ENCODE measurements at places on chromosomes 13 and 19. TPM values are rescaled to one million over a fixed set of nuclear protein-coding genes. Genes with fewer than 3 reads are reported as not detected.
A peak's percentile ranks its signal among the peaks of the same experiment; 100 is the strongest.

GPR12 gene
- total RNA-seq: not detected

SAE1 gene
- 143 TPM for total RNA-seq

CACNA1A gene
- total RNA-seq: 0.25 TPM

CRX gene
- not detected for total RNA-seq

LYPD3 gene
- total RNA-seq: 3.1 TPM

RFPL4A gene
- total RNA-seq: not detected

PSG11 gene
- total RNA-seq: not detected

ACP7 gene
- not detected for total RNA-seq

UBE2L5 gene
- total RNA-seq: not detected

FGF22 gene
- total RNA-seq: not detected

DNA sequence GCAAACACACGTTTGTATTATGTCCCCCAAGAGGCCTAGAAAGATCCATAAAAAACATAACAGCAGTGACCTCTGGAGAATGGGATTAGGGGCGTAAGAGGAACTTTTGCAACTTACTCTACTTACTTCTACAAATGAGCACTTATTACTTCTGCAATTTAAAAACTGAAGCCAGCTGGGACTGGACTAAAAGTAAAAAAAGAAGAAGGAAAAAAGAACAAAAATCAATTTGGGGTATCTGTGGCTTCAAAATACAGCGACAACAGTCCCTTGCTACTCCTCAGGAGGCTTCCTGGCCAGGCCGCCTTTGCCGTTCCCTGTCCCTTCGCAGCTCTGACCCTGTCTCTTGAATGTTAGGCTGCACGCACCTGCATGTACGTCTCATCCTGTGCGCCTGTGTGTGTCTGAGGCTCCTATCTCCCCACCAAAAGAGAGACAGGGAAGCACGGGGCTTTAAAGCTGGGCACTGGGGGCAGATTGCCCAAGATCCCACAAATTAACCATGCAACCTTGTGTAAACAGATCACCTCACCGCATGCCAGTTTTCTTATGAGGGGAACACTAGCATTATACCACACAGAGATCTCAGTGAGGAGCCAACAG lies 12.1 kb upstream of the FKRP start:
- H3K36me3 ChIP-seq: peaks cover 31% of the 10 kb centered on the region
- H3K27ac ChIP-seq: no peak overlapping the region
- no peaks in the 10 kb centered on the region for H3K27me3 ChIP-seq
- no peak overlapping the region for H3K4me3 ChIP-seq
- H3K4me1 ChIP-seq: peaks cover 17% of the 10 kb centered on the region

GRCh38 chr13:31111136-31111535 lies 50.6 kb downstream of the HSPH1 start:
- H3K4me3 ChIP-seq: no peak overlapping the region
- DNase-seq: no peak
- H3K4me1 ChIP-seq: no peaks in the 10 kb centered on the region
- no peaks in the 10 kb centered on the region for H3K27me3 ChIP-seq

- no peaks in the 10 kb centered on the region for H3K4me1 ChIP-seq
- H3K4me3 ChIP-seq: no peak overlapping the region
- H3K27ac ChIP-seq: no peak overlapping the region
- H3K27me3 ChIP-seq: no peaks in the 10 kb centered on the region
- no peaks in the 10 kb centered on the region for H3K36me3 ChIP-seq
- no peak for DNase-seq
These were observed 22.6 kb downstream of the MCF2L start for GRCh38 chr13:112991609-112992008.

- H3K4me1 ChIP-seq: peaks cover 13% of the 10 kb centered on the region
- no peak for DNase-seq
- H3K27ac ChIP-seq: no peak overlapping the region
- no peak overlapping the region for H3K4me3 ChIP-seq
- H3K36me3 ChIP-seq: peaks cover 3% of the 10 kb centered on the region
- H3K27me3 ChIP-seq: no peaks in the 10 kb centered on the region
These were observed 3.5 kb upstream of the TLE5 start for GRCh38 chr19:3065675-3066357.

DNA sequence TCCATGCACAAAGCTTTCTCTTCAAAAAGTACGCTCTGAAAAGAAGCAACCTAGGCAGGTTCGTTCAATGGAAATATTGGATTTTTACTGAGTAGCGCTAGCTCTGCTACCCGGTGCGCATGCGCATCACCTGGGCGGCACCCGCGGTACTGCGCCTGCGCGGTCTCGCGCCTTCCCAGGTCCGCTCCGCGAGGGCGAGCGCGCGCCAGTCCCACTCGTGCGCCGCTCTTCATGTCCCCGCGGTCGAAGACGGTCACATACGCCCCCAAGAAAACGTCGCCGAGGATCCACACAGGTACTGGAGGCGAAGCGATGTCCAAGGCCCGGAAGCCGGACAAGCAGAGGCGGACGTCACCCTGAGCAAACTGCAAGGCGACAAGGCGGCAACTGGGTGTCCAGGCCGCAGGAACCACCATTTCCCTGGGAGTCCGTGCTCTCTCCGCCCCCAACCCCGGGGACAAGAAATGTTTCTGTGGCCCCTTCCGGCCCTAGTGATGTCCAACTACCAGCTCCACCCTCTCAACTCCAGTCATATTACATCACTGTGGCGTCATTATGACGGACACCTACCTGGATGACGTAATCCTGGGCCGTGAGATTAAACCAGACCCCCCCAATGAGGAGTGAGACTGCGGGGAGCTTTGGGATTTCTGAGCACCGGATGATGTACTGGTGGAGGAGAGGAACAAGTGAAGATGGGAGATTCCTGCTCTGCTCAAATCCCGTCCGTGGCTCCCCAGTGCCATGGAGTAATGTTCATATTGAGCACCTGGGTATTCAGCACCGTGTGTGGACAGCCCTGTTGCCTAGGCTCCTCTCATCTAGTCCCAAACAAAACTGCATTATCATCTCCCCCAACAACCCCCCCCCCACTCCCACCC lies 4.8 kb upstream of the KCNC3 start:
- peak overlapping the region; percentile 75 for H3K4me3 ChIP-seq
- H3K36me3 ChIP-seq: peaks cover 16% of the 10 kb centered on the region
- H3K27ac ChIP-seq: peak overlapping the region; percentile 90
- DNase-seq: peak; percentile 91
- H3K4me1 ChIP-seq: peaks cover 55% of the 10 kb centered on the region
- peaks cover 21% of the 10 kb centered on the region for H3K27me3 ChIP-seq

DNA sequence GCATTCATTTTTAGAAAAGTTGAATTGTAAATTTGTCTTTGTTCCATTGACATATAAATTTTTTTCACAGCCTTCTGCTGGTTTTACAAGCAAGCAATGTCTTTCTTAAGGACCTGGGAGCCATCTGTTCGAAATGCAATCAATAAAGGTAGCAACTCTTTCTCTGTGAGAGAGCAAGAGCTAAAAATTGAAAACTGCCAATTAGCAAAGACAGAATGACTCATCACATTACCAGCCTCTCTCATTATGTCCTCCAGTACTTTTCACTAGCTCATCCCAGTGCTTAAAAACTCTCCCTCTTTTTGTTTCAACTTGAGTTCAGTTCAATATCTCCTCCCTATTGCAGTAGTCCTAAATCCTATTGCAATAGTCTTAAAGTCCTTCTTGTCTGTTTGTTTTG lies 760.7 kb upstream of the SLITRK6 start:
- no peaks in the 10 kb centered on the region for H3K27me3 ChIP-seq
- no peak overlapping the region for H3K27ac ChIP-seq
- H3K4me1 ChIP-seq: no peaks in the 10 kb centered on the region

GRCh38 chr13:106503272-106503671 lies 32.2 kb downstream of the EFNB2 start:
- DNase-seq: no peak
- H3K36me3 ChIP-seq: no peaks in the 10 kb centered on the region
- no peak overlapping the region for H3K4me3 ChIP-seq
- no peak overlapping the region for H3K27ac ChIP-seq
- H3K4me1 ChIP-seq: peaks cover 7% of the 10 kb centered on the region

DNA sequence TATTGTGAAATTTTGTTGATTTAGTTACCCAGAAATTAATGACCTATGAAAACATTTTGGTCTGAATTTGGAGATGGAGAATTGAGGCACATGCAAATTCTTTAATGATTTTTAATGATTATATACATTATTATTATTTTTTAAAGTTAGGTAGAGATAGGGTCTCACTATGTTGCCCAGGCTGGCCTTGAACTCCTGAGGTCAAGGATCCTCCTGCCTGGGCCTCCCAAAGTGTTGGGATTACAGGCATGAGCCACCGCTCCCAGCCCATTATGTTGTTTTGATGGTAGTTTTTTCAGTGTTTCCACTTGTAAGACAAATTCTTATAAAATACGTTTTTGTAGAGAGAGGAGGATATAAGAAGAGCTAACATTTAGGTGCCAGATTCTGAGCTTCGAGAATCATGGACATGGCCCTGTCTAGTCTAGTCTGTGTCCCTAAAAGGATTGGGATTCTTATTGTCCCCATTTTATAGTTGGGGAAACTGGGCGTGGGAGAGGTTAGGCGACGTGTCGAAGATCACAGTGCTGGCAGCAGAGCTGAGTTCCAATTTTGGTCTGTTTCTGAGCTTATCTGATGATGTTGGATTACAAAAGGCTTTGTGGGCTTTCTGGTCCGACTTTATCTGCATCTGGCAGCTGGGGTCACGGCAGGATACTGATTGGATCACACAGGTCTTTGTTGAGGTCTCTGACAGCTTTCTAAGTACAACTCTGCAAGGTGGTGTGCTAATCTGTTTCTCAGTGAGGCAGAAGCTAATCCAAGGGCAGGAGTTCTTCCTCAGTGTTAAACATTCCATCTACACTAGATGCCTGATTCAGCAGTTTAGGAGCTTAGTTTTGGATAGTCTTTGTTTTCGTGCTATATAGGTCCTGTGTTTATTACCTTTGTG lies 7.5 kb upstream of the WDR88 start:
- no peaks in the 10 kb centered on the region for H3K27me3 ChIP-seq
- peaks cover 4% of the 10 kb centered on the region for H3K4me1 ChIP-seq
- no peak for DNase-seq
- H3K36me3 ChIP-seq: peaks cover 20% of the 10 kb centered on the region

- no peaks in the 10 kb centered on the region for H3K27me3 ChIP-seq
- no peaks in the 10 kb centered on the region for H3K36me3 ChIP-seq
- peak overlapping the region; percentile 96 for H3K27ac ChIP-seq
These were observed 27.5 kb upstream of the UBE2L5 start for GRCh38 chr13:30394751-30395191.

GRCh38 chr13:100182900-100183490 lies 94.1 kb downstream of the PCCA start:
- no peaks in the 10 kb centered on the region for H3K27me3 ChIP-seq
- peaks cover 16% of the 10 kb centered on the region for H3K4me1 ChIP-seq
- DNase-seq: no peak
- H3K4me3 ChIP-seq: no peak overlapping the region

GRCh38 chr19:21022996-21023395 lies 2.5 kb downstream of the ZNF430 start:
- H3K27me3 ChIP-seq: no peaks in the 10 kb centered on the region
- H3K27ac ChIP-seq: peak overlapping the region; percentile 72
- peaks cover 62% of the 10 kb centered on the region for H3K4me1 ChIP-seq
- H3K36me3 ChIP-seq: peaks cover 63% of the 10 kb centered on the region
- peak; percentile 66 for DNase-seq

GRCh38 chr19:21398851-21399250 lies 1.9 kb downstream of the ZNF493 start:
- no peak for DNase-seq
- H3K27ac ChIP-seq: peak overlapping the region; percentile 34
- H3K4me1 ChIP-seq: peaks cover 41% of the 10 kb centered on the region
- H3K36me3 ChIP-seq: peaks cover 54% of the 10 kb centered on the region
- H3K4me3 ChIP-seq: peak overlapping the region; percentile 98
- H3K27me3 ChIP-seq: no peaks in the 10 kb centered on the region

- H3K27ac ChIP-seq: no peak overlapping the region
- DNase-seq: peak; percentile 35
- H3K36me3 ChIP-seq: no peaks in the 10 kb centered on the region
- H3K4me1 ChIP-seq: peaks cover 2% of the 10 kb centered on the region
- H3K27me3 ChIP-seq: peaks cover 2% of the 10 kb centered on the region
These were observed 122.1 kb upstream of the SPATA13 start for GRCh38 chr13:24038405-24038804.

- peaks cover 10% of the 10 kb centered on the region for H3K4me1 ChIP-seq
- no peak for DNase-seq
- H3K27ac ChIP-seq: no peak overlapping the region
- no peaks in the 10 kb centered on the region for H3K27me3 ChIP-seq
These were observed 87.8 kb downstream of the FNDC3A start for GRCh38 chr13:49063497-49063896.

DNA sequence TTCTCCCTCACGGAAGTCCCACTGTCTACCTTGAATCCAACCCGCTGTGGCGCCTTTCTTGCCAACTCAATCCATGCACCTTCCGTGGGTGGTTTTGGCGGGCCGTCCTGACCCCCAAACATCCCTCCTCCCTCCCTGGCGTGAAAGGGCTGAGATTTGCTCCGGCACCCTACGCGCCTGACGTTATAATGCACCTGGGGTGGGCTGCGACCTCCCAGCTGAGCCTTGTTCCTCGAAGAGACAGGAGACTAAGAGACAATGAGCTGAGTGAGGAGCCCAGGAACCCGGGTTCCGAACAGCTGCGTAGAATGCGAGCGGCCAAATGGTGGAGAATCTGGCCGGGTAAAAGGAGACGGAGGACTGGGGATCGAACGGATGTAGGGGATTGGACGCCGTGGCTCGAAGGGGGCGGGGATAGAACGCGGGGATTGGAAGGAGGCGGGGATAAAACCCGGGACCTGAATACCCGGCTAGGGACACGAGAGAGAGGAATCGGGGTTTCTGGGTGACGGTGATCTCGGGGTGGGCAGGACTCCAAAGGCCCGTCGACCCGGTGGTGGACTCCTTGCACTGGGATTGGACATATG lies at the start of gene CPT1C:
Gene CPT1C, plus strand, starts transcription at position 461 of the 587 bp plus-strand sequence. CDS start 1,137 bp downstream, outside the sequence.
- peaks cover 23% of the 10 kb centered on the region for H3K4me1 ChIP-seq
- peak; percentile 77 for DNase-seq
- H3K36me3 ChIP-seq: peaks cover 19% of the 10 kb centered on the region
- peak within 1 kb of the TSS; percentile 62 for H3K4me3 ChIP-seq
- H3K27ac ChIP-seq: peak within 1 kb of the TSS; percentile 51
- peaks cover 16% of the 10 kb centered on the region for H3K27me3 ChIP-seq

DNA sequence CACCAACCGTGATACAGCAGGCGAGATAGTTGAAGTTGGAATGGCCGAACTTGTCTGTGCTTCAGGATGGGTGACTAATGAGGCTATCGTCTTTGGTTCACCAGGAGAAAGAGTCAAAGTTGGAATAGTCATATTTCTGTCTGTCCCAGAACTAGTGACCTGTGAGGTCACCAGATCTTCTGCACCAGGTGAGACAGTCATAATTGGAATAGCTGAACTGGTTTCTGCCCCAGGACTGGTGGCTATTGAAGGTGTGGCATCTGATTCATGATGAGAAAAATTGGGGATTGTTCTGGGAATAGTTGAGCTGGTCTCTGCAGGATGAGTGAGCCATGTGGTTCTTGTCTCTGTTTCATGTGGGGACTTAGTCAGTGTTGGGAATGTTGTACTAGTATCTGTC lies 71.6 kb downstream of the MUC16 start:
- peaks cover 10% of the 10 kb centered on the region for H3K27me3 ChIP-seq
- no peaks in the 10 kb centered on the region for H3K4me1 ChIP-seq
- no peak for DNase-seq
- H3K27ac ChIP-seq: no peak overlapping the region
- H3K4me3 ChIP-seq: no peak overlapping the region

GRCh38 chr13:50412046-50412617 lies 396.9 kb downstream of the KCNRG start:
- no peak for DNase-seq
- no peak overlapping the region for H3K4me3 ChIP-seq
- H3K36me3 ChIP-seq: no peaks in the 10 kb centered on the region
- peaks cover 12% of the 10 kb centered on the region for H3K4me1 ChIP-seq
- no peak overlapping the region for H3K27ac ChIP-seq
- H3K27me3 ChIP-seq: peaks cover 2% of the 10 kb centered on the region

Data from activated CD4-positive, alpha-beta T cell treated with anti-CD3 and anti-CD28 coated beads for 36 hours (primary cell).